ENCODE measurements at places on chromosomes 4 and X. TPM values are rescaled to one million over a fixed set of nuclear protein-coding genes. Genes with fewer than 3 reads are reported as not detected.

- no peaks in the 10 kb centered on the region for H3K27me3 ChIP-seq
- no peaks in the 10 kb centered on the region for H3K36me3 ChIP-seq
- H3K27ac ChIP-seq, result no peak overlapping the region
- H3K4me3 ChIP-seq, result no peak overlapping the region
- H3K4me1 ChIP-seq, result no peaks in the 10 kb centered on the region
These were observed 1229.7 kb downstream of the PCDH18 start for GRCh38 chr4:136302566-136302965.

NKX3-2 gene
- total RNA-seq, result 0.42 TPM

GRCh38 chr4:12221031-12221430, 792.3 kb upstream of the HS3ST1 start:
- H3K4me3 ChIP-seq, result no peak overlapping the region
- H3K36me3 ChIP-seq, result no peaks in the 10 kb centered on the region
- H3K27me3 ChIP-seq, result no peaks in the 10 kb centered on the region
- DNase-seq, result no peak
- no peak overlapping the region for H3K27ac ChIP-seq
- H3K4me1 ChIP-seq, result no peaks in the 10 kb centered on the region

DNA sequence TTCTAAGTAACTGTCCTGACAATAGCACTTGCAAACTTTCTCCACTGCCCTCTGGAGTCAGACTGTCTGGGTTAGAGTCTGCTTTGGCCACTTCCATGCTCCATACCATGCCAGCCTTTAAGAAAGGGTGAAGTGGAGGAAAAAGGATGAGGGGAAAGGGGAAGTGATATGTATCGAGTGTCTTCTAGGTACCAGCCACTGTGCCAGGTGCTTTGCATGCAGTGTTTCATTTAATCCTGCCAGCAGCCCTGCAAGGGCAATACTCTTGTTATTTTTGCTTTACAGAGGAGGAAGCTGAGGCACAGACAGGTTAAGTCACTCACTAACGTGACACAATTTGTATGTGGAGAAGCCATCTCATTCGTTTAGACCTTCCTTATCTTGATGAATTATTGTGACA, 55.6 kb downstream of the RTL9 start:
- no peaks in the 10 kb centered on the region for H3K36me3 ChIP-seq
- DNase-seq, result no peak
- peaks cover 16% of the 10 kb centered on the region for H3K4me1 ChIP-seq
- H3K27ac ChIP-seq, result no peak overlapping the region
- H3K27me3 ChIP-seq, result peaks cover 74% of the 10 kb centered on the region
- no peak overlapping the region for H3K4me3 ChIP-seq

DNA sequence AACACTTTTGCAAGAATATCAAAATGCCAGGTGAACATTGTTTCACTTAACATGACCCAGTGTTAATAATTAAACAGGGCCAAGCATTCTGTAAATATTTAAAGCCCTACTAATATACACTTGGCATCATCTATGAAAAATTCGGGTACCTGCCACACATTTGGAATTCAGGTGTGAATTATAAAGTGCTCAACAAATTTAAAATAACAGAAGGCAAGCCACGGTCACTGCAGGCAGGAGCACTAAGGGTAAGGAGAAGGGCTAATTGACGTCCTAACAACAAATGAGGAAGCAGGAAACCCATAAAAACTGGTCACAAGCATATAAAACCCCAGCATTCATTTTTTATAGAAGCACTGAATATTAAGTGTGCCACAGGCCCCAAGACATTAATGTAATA, 43.8 kb upstream of the CPEB2 start:
- DNase-seq, result no peak
- no peak overlapping the region for H3K27ac ChIP-seq
- H3K4me3 ChIP-seq, result no peak overlapping the region
- H3K27me3 ChIP-seq, result no peaks in the 10 kb centered on the region
- no peaks in the 10 kb centered on the region for H3K4me1 ChIP-seq

- H3K36me3 ChIP-seq, result no peaks in the 10 kb centered on the region
- H3K4me3 ChIP-seq, result peak overlapping the region; percentile 61
- no peak for DNase-seq
- H3K27ac ChIP-seq, result no peak overlapping the region
- H3K4me1 ChIP-seq, result no peaks in the 10 kb centered on the region
These were observed 123.2 kb downstream of the PABPC4L start for GRCh38 chr4:134078230-134078914.

GRCh38 chrX:30008031-30008430, 207.3 kb upstream of the MAGEB2 start:
- H3K27ac ChIP-seq, result no peak overlapping the region
- H3K27me3 ChIP-seq, result peaks cover 9% of the 10 kb centered on the region
- no peaks in the 10 kb centered on the region for H3K36me3 ChIP-seq
- no peak overlapping the region for H3K4me3 ChIP-seq
- DNase-seq, result no peak

- DNase-seq, result no peak
- H3K27ac ChIP-seq, result no peak overlapping the region
- no peaks in the 10 kb centered on the region for H3K4me1 ChIP-seq
These were observed 82.5 kb downstream of the PJA1 start for GRCh38 chrX:69082753-69083150.

DNA sequence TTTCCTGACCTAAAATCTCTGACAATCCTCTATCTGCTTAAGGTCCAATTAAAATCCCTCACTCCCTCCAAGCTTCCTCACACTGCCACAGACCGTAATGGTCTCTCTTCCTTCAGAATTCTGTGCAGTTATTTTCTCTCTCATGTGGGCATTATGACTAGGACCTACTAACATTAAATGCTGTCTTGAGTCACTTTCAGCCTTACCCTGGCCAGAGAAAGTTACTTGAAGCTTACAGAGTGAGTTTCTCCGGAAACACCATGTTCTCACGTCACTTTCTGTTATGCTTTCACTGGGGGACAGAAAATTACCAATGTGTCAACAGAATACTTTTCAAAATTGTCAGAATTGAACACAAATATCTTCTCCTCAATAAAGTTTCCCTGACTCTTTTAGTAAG, 271.8 kb downstream of the INPP4B start:
- H3K27me3 ChIP-seq, result no peaks in the 10 kb centered on the region
- no peak for DNase-seq
- no peak overlapping the region for H3K27ac ChIP-seq
- H3K36me3 ChIP-seq, result no peaks in the 10 kb centered on the region
- H3K4me1 ChIP-seq, result no peaks in the 10 kb centered on the region
- H3K4me3 ChIP-seq, result no peak overlapping the region

CFAP99 gene
- total RNA-seq, result 0.16 TPM

GRCh38 chr4:118957722-118958445, 69.2 kb downstream of the SYNPO2 start:
- H3K4me3 ChIP-seq, result no peak overlapping the region
- no peak for DNase-seq
- no peaks in the 10 kb centered on the region for H3K36me3 ChIP-seq
- H3K27me3 ChIP-seq, result no peaks in the 10 kb centered on the region
- H3K27ac ChIP-seq, result no peak overlapping the region

DNA sequence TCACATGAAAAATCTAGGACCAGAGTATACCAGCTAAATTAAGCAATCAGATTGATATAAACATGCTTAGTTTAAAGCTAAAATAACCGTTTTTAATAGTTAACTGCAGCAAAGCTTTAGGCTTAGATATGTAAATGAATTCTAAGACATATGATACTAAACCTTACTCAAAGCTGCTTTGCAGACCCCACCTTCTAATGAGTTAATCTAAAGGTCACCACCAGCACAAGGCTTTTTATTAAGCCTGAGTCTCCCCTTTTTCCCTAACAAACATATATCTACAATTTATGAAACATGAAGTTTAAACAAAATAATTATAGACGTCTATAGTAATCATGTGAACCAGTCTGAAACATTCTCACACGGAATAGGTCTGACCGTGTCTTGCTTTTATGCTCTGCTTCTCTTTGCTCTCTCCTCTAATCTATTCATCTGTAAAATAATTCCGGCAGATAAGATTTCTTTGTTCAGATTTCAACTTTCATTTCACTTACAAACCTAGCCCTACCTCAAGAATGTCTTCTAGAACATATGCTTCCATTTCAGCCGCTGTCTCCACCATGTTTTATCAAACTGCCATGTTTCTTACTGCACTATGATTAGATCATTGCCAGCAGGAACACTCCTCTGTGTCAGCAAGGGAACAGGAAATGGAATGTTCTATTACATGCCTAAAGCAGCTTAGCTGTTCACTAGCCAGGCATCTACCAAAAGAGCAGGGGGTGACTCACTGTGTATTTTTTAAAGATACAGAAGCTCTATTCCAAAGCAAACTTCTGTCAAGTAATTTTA, 35.9 kb downstream of the ANKRD17 start:
- peak; percentile 90 for DNase-seq
- H3K27ac ChIP-seq, result no peak overlapping the region
- H3K4me1 ChIP-seq, result peaks cover 11% of the 10 kb centered on the region
- H3K27me3 ChIP-seq, result no peaks in the 10 kb centered on the region
- no peak overlapping the region for H3K4me3 ChIP-seq

GRCh38 chr4:14087459-14087858, 459.9 kb upstream of the BOD1L1 start:
- peaks cover 7% of the 10 kb centered on the region for H3K4me1 ChIP-seq
- H3K27me3 ChIP-seq, result no peaks in the 10 kb centered on the region

DNA sequence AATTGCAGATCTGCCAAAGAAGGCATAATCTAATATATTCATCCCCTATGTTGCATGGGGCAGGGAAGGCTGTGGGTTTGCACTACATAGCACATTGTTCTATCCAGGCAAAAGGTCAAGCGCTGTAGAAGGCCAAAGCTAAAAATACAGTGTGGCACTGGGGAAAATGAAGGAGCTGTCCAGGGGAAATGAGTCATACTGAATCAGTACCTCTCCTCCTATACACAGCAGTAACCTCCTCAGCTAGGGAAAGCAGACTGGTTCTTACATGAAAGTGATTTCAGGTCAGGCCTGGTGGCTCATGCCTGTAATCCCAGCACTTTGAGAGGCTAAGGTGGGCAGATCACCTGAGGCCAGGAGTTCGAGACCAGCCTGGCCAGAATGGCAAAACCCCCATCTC, 31.0 kb upstream of the SLC25A4 start:
- H3K4me1 ChIP-seq, result peaks cover 5% of the 10 kb centered on the region
- no peak overlapping the region for H3K4me3 ChIP-seq
- H3K27ac ChIP-seq, result no peak overlapping the region
- no peaks in the 10 kb centered on the region for H3K36me3 ChIP-seq

GRCh38 chrX:14883826-14884225, 10.6 kb downstream of the MOSPD2 start:
- DNase-seq, result no peak
- no peak overlapping the region for H3K27ac ChIP-seq
- H3K36me3 ChIP-seq, result peaks cover 11% of the 10 kb centered on the region
- peaks cover 34% of the 10 kb centered on the region for H3K27me3 ChIP-seq
- H3K4me3 ChIP-seq, result no peak overlapping the region
- H3K4me1 ChIP-seq, result no peaks in the 10 kb centered on the region

Measured in MCF 10A (cell line).